Stimulated activated CD4-positive, alpha-beta T cell treated with anti-CD3 and anti-CD28 coated beads, Interleukin-2, amount 100 ng/mL, for 48 hours (primary cell): ENCODE measurements at places on chromosomes 3 and 15.
A peak's percentile ranks its signal among the peaks of the same experiment; 100 is the strongest.

DNA sequence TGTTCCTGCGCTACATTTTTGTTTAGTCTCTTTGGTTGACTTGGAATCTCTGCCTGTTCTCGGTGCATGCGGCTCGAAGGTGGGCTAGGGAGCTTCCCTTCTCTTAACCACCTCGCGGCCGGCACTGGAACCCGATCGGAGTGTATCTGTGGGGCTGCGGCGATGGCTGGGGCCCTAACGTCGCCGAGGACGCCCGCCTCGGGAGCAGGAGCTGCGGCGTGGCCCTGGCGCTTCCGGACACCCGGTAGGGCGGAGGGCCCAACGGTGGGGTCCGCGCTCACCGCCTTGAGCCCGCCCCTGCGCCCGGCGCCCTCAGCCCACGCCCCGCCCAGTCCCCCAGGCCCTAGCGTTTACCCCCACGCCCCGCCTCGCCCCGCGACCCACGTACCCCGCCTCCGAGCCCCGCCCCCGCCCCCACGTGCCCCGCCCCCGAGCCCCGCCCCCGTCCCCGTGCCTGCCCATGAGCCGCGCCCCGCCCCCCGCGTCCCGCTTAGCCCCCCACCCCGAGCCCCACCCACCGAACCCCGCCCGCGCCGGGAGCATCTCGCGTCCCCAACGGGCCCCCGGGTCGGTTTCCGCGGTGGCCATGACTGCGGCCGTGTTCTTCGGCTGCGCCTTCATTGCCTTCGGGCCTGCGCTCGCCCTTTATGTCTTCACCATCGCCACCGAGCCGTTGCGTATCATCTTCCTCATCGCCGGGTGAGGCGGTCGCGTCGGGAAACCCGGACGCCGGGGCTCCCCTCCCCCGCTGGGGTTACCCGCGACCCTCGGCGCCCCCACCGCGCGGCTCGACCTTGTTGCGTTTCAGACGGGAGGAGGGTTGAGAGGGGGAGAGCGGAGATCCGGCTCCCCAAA is at the start of gene APH1B:
Gene APH1B (plus strand): TSS at position 568 of the 855 bp plus-strand sequence. CDS start 19 bp downstream, at position 587.
- DNase-seq: peak; percentile 55

DNA sequence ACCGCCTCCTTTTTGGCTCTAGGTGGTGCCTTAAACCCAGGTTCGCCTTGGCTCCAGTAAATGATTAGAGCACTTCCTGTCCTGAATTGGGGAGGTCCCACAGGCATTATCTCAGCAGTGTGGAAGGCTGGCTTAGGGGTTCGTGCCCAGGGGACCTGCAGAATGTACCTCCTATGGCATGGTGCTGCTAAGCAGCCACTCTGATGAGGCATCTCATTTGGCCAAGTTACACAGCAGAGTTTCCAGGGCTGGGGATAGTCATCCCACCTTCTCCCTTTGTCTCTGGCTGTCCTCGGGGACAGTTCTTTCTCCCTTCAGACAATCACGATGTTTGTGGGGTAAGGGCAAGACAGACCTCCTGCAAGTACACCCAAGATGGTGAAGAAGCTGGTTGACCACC is 371.2 kb downstream of the VPS13C start:
- no peak for DNase-seq

- DNase-seq: no peak
These were observed 441.3 kb downstream of the TBL1XR1 start for GRCh38 chr3:176755977-176756376.

GRCh38 chr15:51333571-51333970 is 4.8 kb downstream of the CYP19A1 start:
- DNase-seq: no peak

DNA sequence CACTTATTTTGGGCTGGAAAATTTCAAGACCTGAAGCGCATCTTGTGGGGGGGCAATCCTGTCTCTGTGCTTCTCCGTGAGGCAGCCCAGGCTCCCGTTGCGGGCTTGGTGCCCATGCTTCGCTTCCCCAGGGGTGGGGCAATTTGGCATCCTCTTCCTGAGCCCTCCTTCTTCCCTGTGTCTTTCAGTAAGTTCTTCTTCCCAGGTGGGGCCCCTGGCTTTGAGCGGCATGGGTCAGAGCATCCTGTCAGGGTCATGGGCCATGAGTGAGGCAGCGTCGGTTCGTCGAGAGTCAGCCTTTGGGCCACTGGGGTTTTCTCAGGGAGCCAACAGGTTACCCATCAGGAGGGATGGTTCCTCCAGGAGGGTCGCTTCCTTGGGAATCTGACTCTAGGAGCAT is 200.7 kb downstream of the UBE3A start:
- no peak for DNase-seq

DNA sequence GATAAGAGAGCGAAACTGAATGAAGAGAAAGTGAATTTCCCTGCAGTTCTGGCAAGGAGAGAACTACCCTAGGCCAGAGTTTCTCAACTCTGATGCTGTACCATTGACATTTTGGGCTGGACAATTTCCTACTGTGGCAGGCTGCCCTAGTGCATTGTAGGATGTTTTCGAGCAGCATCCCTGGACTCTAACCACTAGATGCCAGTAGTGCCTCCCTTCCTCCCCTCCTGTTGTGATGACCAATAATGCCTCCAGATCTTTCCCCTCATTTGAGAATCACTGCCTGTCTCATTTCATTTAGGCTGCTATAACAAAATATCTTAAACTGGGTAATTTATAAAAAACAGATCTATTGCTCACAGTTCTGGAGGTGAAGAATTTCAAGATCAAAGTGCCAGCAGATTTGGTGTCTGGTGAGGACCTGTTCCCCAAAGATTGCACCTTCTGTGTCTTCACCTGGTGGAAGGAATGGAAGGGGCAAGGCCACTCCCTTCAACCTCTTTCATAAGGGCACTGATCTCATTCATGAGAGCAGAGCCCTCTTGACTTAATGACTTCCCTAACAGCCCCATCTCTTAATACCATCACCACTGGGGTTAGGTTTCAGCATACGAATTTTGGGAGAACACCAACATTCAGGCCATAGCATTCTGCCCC is 188.9 kb upstream of the MEIS2 start:
- no peak for DNase-seq

DNA sequence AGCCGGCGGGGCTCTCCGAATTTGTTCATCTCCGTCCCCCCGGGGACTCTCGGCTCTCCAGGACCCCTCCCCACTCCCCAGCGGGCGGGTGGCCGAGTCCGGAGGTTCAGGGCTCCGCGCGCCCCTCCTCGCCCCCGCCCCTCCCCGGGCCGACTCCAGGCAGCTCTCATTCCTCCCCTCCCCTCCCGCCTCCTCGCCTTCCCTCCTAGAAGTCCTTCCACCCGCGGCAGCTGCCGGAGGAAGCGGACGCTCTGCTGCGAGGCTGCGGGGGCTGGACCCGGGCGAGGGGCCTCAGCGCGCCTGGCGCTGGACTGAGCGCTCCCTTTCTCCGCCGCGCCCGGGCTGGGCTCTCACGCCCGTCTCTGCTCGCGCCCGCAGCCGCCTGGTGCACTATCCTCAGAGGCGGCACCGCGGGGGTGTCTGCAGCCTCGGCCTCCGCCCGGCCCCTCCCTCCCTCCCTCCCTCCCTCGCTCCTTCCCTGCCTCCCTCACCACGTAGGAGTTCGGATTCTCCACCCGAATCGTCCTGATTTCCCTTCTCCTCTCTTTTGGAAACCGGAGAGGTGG is at the start of gene ROBO2:
Gene ROBO2 (plus strand): TSS at position 494 of the 566 bp plus-strand sequence. CDS start 687 bp downstream, outside the sequence.
- no peak for DNase-seq
